ENCODE measurements at places on chromosomes 4 and X.

DNA sequence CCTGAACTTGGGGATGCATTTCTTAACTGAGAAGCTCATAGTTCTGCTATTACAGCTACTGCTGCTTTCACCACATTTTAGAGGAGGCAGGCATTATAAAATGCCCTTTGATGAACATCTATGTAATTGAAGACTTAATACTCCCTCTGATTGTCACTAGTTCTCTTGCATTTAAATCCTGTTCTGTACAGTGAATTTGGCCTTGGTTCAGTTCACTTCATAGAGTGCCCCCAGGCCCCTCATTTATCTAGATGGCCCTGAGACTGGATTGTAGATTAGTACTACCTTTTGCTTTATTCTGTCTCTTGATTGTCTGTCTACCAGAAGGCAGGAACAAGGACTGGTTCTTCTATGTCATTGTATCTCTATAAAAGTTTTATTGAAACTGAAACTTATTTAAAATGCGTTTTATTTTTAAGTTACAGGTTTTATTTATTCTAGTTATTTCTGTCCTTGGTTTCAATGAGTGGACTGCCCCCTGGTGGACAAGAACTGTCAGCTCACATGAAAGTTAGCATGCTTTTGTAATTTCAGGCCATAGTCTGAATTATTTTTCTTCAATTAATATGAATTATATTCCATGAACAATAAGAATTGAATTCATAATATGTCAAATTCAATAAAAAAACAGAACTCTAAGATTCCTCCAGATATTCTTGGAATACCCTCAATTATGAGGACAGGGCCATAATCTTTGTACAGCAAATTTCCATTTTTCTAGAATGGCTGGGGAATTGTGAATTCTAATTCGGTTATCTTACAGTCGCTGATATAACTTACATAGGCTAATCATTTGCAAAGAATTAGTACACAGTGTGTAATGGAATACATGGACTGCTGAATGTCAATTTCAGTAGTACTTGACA is 47.2 kb upstream of the TMEM33 start:
- DNase-seq: peak; percentile 52

DNA sequence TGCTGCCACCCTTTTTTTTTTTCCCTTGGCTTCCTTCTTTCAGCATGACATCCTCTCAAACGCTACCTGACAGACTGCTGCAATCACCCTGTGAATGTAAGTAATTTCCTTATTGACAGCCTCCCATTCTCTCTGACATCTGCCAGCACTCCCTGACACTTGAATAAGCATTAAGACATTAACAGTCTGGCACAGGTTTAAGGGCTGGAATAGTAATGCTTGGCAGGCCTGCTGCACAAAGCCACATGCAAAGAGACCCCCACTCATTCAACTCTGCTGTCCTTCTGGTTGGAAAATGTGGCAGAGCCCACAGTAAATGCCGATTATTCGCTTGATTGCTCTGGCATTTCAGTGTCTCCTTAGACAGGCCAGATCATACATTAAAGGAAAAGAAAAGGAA is 28.1 kb upstream of the RASGEF1B start:
- peak; percentile 20 for DNase-seq

- peak; percentile 27 for DNase-seq
Observed at GRCh38 chrX:40474205-40474626, 106.6 kb upstream of the ATP6AP2 start.

DNA sequence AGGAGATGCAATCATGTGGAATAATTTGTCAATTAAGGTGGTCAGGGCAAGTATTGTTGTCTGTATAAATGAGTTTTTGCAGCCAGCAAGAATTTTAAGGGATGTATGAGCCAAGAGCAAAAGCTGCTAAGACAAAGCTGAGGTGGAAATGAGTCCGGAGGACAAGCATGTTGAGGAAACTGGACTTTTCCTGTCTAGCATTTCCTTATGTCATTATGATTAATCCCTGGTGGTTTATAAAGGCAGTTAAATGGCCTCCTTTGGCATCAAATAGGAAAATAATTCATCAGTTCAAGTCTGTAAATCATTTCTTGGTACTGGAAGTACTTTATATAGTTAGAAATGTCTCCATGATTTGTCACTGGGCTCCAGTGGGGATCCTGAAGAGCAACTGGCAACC is 61.6 kb upstream of the TEX13A start:
- no peak for DNase-seq

- DNase-seq: no peak
Observed at GRCh38 chrX:130158311-130158710, 7.3 kb downstream of the AIFM1 start.

Measured in stomach (tissue), 19 donors.